SW 1271 (cell line): ENCODE measurements at places on chromosomes 1 and 21.

DNA sequence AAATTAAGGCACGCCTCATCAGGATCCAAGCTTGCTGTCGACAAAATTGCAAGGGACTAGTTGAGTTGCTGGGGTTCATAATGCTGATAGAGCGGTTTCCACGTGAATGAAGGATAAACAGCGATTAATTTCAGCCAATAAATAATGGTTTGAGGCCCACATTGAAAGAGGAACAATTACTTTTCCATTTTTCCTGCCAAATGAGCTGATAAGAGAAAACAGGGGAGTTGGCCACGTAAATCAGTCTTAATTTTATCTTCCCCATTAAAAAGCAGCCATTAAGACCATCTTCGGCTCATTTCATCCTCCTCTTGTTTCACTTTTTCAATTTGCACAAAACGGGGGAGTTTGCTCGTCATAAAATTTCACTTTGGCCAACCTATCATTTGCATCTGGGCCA lies 235.5 kb upstream of the RRP15 start:
- no peak for DNase-seq

DNA sequence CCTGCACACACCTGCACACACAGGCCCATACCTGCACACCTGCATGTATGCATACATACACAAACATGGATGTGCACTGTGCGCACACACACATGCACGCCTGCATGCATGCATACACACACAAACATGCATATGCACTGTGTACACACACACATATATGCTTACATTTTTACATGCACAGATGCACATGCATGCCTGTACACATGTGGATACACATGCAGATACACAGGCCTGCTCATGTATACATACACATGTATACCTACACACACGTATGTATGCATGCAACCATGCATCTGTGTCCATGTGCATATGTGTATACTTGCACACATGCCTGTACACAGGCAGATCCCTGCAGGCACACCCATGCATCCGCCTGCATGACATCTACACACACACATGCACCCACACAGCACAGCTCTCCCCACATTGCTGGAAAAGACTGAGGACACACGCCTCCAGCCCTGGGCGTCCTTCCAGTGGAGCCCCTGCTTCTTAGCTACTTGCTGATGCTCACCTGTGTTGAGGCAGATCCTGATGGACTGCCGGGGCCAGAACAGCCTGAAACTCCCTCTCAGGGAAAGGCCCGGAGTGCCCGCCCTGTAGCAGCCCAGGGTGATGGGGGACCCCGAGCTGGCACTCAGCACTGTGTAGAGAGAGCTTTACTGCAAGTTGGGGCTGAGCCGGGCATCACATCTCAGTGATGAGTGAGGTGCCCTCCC lies 28.6 kb downstream of the KRTAP10-1 start:
- no peak for DNase-seq

DNA sequence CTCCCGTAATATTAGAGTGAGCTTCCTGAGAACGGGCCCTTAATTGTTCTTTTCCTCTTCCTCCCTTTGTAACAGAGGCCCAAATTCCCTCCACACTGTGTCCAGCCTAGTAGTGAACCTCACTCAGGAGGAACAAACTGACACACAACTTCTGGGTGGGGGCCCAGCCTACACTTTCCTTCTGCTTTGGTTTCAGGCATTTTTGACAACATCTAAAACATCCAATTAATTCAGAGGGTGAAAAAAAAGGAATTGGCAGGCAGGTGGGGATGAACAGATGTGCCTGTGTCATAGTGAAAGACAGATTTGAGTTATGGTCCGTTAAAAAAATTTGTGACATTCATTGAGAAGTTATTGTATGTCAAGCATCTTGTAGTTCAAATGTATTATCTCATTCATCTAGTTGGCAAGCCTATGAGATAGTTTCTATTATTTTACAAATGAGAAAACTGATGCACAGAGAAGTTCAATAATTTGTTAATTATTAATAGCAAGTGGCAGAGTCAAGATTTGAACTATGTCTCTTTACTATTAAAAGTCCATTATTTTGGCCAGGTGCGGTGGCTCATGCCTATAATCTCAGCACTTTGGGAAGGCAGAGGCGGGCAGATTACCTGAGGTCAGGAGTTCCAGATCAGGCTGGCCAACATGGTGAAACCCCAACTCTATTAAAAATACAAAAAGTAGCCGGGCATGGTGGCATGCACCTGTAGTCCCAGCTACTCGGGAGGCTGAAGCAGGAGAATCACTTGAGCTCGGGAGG lies 41.6 kb upstream of the LRIG2 start:
- DNase-seq, result no peak

DNA sequence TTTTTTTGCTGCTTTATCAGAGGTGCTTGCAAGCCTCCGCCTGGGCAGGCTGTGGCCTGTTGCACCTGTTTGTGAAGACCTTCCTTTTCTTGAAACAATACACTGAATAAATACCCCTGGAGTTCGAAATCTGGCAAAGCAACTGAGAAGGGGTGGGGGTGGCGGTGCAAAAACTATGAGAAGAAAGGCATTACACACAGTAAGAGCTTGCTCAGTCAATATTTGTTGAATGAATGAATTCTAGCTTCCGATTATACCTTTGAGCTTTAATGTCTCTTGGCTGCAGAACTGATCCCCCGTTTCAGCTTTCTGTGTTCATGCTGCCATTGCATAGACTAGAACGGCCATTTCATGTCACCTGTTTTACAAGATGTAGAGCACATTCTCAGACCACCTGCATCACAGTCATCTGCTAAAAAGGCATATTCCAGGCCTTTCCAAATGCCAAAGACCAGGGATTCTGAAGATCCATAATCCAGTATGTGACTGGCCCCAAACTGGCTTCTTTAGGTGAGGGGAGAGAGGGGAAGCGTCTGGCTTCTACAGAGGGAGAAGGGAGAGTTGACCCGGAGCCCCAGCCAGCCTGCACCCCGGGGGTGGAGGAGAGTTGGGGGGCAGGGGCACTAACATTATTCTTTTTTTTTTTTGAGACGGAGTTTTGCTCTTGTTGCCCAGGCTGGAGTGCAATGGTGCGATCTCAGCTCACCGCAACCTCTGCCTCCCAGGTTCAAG lies 111.5 kb downstream of the ETS2 start:
- DNase-seq, result no peak

- peak; percentile 66 for DNase-seq
These were observed 111.9 kb upstream of the KAZN start for GRCh38 chr1:14486401-14487201.

DNA sequence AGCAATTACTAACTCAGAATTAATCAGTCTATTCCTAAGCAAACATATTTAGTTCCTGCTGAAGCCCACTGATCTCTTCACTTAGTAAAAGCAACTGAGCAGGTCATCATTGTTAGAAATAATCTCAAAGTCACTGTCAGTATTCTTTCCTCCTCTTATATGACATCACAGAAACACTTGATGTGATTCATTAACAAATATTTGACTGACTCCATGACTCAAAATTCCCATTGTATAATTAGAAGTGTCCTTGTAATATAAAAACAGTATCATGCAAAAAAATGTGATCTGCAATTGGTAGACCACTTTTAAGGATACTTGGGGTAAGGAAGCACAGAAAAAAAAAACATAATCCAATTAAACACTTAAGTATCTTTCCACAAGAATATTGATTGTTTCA lies 194.4 kb downstream of the DPYD start:
- DNase-seq, result no peak

DNA sequence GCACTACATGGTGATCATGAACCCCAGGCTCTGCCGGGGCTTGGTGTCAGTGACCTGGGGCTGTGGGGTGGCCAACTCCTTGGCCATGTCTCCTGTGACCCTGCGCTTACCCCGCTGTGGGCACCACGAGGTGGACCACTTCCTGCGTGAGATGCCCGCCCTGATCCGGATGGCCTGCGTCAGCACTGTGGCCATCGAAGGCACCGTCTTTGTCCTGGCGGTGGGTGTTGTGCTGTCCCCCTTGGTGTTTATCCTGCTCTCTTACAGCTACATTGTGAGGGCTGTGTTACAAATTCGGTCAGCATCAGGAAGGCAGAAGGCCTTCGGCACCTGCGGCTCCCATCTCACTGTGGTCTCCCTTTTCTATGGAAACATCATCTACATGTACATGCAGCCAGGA lies 589 bp downstream of the OR2W3 start:
- DNase-seq, result no peak

DNA sequence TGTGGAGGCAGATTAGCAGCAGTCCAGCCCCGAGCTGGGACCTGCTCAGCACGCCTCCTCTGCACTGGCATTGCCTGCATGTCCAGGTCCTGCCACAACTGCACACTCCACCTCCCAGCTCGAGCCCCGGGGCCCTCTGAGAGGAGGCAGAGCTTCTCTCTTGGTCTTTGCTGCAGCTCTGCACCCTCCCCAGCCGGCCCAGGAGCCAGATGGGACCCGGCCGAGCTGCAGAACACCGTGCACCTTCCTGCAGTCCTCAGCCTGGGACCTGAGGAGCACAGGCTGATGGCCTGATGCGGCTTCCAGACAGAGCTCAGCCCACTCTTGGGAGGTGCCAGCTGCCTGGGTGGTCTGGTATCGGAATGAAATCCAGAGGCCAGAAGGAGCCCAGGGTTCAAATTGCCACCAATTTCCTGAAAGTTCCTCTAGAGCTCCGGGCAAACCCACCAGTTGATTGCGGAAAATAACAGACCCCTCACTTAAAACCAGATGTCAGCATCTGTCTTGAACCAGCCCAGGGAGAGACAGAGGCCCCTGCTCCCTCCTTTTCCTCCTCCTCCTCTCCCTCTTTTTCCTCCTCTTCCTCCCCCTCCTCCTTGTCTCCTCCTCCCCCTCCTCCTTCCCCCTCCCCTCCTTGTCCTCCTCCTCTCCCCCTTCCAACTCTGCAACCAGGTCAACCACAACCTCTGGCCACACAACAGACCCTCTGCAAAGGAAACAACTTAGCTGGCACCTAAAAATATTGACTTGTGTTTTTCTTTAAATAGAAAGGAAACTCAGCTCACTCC lies 10.6 kb upstream of the SPSB1 start:
- DNase-seq, result no peak

DNA sequence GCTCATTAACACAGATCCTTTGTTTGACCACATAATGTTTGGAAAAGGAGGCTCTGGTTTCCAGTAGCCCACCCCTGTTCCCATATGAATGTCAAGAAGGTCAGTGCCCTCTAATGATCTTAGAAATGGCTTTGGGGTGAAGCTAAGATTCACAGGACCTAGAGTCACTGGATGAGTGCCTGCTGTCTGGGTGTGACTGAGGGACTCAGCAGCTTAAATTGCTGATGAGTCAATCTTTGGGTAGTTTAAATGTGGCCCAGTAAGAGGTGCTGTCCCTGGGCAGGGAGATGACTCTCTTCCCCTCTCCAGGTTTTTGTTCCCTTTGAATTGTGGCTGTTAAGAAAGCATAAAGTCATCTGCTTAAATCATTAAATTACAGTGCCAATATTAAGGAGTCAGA lies 50.6 kb downstream of the L1TD1 start:
- no peak for DNase-seq

- DNase-seq, result no peak
These were observed 39.9 kb upstream of the NFASC start for GRCh38 chr1:204830747-204831146.

DNA sequence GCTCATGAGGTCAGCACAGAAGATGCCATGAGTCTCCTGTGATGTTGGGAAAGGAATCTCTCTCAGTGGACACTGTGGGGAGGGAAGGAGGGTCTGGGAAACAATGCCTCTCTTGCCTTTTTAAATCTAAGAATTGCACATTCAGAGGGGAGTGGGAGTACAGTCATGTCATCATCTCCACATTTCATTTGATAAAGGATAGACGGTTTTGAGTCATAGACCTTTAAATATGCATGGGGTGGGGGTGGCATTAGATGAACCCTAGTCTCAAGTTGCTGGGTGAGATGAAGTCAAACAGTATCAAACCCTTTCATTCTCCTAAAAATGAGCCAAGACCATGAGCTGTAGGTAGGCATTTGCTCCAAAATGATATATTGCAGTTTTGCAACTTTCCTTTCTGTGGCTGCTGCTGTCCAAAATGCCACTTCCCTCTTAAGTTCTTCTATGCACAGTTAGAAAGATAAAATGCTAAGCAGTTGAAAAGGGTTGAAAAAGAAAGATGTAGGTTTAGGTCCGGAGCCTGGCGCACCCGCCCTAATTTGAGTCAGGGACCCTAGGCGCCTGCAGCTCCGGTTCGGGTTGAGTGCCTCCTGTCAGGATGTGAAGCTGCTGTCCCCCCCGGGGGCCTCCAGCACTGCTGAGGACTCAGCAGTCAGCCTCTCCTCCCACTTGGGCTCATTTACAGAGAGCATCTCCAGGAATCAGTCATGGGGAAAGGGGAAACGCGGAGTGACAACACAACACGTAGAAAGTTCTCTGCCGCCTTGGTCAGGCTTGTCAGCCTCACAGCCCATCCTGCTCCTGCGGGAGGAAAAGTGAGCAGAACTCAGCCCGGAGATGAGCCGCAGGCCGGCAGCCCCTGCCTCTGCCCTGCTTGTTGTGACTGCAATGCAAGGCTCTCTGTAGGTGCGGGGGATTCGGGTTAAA lies 479.3 kb upstream of the RUNX1 start:
- DNase-seq, result no peak

DNA sequence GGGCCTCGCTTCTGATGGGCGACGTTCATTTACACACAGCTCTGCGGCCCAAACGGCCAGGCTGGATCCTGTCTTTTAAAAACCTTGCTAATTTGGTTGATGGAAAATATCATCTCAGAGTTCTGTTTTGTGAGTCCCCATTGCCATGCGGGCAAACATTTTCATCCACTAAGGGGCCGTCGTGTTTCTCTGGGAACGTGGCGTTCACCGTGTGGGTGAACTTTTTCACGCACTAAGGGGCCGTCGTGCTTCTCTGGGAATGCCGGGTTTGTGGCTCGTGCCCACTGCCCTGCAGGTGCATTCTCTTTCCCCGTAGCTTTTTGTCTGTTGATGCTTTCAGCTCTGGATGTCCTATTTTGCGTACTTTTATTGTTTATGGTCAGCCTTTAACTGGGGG lies 6.8 kb downstream of the COL18A1 start:
- no peak for DNase-seq

GRCh38 chr1:213274140-213274539 lies 223.1 kb downstream of the RPS6KC1 start:
- no peak for DNase-seq

GRCh38 chr21:30580132-30580531 lies 10.1 kb downstream of the KRTAP22-2 start:
- no peak for DNase-seq

DNA sequence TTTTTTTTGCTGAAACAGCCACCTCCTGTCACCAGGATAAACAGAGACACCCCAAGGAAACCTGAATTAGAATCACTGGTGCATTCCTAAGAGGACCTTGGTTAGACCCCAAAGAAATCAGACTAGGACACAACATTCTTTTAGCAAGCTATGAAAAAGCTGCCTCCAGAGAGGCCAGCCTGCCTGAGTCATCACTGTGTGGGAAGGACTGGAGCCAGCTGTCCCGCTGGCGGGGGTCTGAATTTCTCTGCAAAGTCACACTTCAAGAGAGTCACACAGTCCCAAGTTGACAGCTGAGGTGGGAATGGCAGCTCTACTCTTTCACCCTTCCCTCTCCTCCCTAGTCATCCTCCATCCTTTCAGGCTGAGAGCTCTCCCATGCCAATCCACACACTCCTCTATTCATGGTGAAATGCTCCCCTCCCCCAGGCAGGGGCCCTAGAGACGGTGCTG lies 405.0 kb upstream of the POU3F1 start:
- no peak for DNase-seq
